ENCODE measurements at places on chromosomes 1 and 21. TPM values are rescaled to one million over a fixed set of nuclear protein-coding genes. Genes with fewer than 3 reads are reported as not detected.

Gene TTC24
- total RNA-seq = not detected

DNA sequence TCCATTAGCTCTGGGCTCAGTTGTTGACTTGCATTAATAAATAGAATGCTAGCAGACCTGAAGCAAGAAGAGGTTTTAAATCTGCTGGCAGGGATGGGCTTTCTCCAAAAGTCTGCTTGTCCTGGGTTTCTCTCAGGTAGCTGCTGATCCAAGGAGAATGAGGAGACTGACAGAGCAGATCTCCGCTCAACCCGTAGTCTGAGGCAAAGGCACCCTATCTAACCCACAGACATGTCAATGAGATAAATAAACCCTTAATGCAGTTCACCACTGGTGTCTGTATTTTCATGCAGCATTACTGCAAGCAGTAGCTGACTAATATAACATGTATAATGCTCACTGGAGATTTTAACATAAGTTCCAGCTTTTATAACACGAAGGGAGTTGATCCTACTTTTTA is 44.1 kb upstream of the RGS21 start:
- no peak for DNase-seq

GRCh38 chr1:7539769-7540175 is 231.3 kb upstream of the VAMP3 start:
- peak; percentile 52 for DNase-seq

GRCh38 chr1:4271338-4271998 is 371.4 kb upstream of the C1orf174 start:
- no peak for DNase-seq

- no peak for DNase-seq
Measured at GRCh38 chr1:26719205-26719604, 23.4 kb downstream of the ARID1A start.

All from pancreas (tissue), 10 donors.